ENCODE measurements at places on chromosomes 13 and 19.
A peak's percentile ranks its signal among the peaks of the same experiment; 100 is the strongest.

DNA sequence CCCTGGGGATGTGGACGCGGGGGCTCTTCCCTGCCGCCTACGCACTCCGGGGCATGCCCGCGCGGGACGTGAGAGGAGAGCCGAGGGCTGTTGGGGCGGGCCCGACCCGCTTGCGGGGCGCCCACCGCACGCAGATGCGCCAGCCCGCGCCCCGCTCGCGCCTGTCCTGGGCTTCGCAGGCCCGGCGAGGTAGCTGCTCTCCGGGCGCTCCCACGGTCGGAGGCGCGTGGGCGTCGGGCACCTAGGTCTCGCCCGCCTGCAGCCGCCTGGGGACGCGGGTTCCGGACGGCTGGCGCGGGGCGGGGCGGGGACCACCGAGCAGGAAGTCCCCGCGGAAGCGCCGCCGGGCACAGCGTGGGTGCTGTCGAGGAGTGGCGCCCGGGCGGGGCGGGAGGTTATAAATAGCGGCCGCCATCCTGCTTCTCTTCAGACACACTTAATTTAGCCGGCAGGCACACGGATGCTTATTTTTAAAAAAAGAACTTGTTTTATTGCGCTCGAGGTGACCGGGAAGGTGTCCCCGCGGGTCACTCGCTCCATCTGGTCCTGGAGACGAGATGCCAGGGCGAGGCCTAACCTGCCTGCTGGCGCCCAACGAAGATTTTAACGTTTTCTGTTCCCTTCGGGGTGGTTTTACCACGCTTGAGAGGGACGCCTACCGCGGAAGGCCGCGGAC, 561 bp upstream of the GJA3 start:
- peak; percentile 89 for DNase-seq
- H3K4me3 ChIP-seq: peak overlapping the region; percentile 51
- no peak overlapping the region for H3K27ac ChIP-seq
- H3K4me1 ChIP-seq: peaks cover 21% of the 10 kb centered on the region
- H3K36me3 ChIP-seq: no peaks in the 10 kb centered on the region
- peaks cover 26% of the 10 kb centered on the region for H3K27me3 ChIP-seq

GRCh38 chr13:33072282-33072681, 56.1 kb downstream of the KL start:
- no peaks in the 10 kb centered on the region for H3K36me3 ChIP-seq
- H3K27me3 ChIP-seq: no peaks in the 10 kb centered on the region
- no peak for DNase-seq

- no peaks in the 10 kb centered on the region for H3K4me1 ChIP-seq
- no peaks in the 10 kb centered on the region for H3K27me3 ChIP-seq
- no peak for DNase-seq
- no peaks in the 10 kb centered on the region for H3K36me3 ChIP-seq
- H3K27ac ChIP-seq: no peak overlapping the region
Observed at GRCh38 chr13:71906448-71906847, 39.4 kb upstream of the DACH1 start.

DNA sequence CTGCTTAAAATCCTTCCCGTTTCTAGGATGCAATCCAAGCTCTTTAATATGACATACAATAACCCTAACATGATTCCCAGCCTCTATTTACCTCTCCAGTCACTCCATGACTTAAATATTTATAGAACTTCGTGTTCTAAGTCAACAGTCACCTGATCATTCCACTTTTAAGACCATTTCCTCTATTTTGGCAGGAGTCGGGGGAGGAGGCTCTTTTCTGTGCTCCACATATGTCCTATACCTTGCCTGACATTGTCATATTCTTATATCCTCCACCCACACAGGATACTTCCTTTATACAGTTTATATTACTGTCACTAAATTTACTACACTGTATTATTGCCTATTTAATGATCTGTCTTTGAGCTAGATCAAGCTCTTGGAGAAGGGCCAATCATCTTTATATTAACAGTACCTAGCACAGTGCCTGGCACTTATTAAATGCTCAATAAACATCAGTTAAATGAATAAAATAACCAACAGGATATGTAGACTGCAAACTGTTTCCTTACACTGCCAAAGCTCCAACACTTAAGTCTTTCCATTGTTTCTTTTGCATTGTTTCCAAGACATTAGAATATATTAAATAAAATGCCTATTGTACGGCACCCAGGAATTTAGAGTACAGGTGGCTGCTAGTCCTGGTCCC, 2.7 kb downstream of the ARGLU1 start:
- H3K27me3 ChIP-seq: no peaks in the 10 kb centered on the region
- peak overlapping the region; percentile 90 for H3K4me3 ChIP-seq
- DNase-seq: no peak

DNA sequence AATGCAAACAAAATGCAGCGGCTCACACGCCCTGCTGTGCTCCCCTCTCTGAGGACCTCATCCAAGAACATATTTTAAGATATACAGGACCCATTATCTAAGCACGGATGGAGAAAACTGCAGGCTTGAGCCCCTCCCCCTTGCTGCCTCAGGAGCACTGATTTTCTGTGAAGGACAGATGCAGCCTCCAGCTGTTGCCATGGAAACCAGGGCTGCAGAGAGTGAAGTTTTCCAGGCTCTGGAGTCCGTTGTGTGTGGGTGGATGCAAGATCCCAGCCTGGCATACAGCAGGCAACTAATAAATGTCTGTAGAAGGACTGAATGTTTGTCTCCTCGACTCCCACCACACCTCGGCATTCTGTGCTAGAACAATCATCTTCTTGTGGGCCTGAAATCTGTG, 105.6 kb upstream of the PEG3 start:
- no peaks in the 10 kb centered on the region for H3K4me1 ChIP-seq
- no peaks in the 10 kb centered on the region for H3K36me3 ChIP-seq
- H3K4me3 ChIP-seq: no peak overlapping the region
- no peak for DNase-seq

GRCh38 chr13:102978168-102978567, 88.0 kb downstream of the SLC10A2 start:
- no peaks in the 10 kb centered on the region for H3K4me1 ChIP-seq
- no peak for DNase-seq
- no peak overlapping the region for H3K27ac ChIP-seq
- H3K36me3 ChIP-seq: no peaks in the 10 kb centered on the region
- H3K27me3 ChIP-seq: no peaks in the 10 kb centered on the region

GRCh38 chr19:38004186-38004520, 97.1 kb downstream of the SIPA1L3 start:
- H3K27ac ChIP-seq: peak overlapping the region; percentile 85
- no peaks in the 10 kb centered on the region for H3K36me3 ChIP-seq
- peak overlapping the region; percentile 44 for H3K4me3 ChIP-seq
- H3K27me3 ChIP-seq: no peaks in the 10 kb centered on the region

DNA sequence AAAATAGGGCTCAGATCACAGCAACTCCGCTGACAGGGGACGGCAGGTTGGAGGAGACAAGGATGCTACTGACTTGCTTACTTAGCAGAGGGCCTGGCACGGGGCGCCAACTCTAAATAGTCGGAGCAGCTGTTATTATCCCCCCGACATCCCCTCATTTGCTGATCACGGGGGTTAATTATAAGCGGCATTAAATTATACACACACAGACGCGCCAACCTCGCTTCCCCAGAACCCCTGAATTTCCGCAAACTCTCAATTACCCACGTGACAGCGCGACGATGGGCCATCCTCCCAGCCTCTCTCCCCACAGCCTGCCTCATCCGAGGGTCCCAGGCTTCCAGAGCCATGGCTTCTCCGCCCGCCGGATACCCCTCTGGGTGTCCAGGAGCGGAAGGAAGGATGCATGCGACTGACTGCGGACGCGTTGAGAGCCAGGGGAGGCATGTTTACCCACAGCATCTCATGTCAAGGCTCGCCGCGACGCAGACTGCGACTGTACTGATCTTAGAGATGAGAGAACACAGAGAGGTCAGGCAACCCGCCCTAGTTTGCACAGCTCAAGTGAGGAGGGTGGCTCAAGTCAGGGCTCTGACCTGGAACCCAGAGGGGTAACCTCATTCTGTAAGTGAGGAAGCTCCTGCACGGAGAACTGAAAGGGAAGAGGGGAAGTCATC, 5.7 kb downstream of the PTPRS start:
- no peak overlapping the region for H3K4me3 ChIP-seq
- peaks cover 7% of the 10 kb centered on the region for H3K4me1 ChIP-seq
- no peak overlapping the region for H3K27ac ChIP-seq
- H3K36me3 ChIP-seq: no peaks in the 10 kb centered on the region
- H3K27me3 ChIP-seq: peaks cover 32% of the 10 kb centered on the region

DNA sequence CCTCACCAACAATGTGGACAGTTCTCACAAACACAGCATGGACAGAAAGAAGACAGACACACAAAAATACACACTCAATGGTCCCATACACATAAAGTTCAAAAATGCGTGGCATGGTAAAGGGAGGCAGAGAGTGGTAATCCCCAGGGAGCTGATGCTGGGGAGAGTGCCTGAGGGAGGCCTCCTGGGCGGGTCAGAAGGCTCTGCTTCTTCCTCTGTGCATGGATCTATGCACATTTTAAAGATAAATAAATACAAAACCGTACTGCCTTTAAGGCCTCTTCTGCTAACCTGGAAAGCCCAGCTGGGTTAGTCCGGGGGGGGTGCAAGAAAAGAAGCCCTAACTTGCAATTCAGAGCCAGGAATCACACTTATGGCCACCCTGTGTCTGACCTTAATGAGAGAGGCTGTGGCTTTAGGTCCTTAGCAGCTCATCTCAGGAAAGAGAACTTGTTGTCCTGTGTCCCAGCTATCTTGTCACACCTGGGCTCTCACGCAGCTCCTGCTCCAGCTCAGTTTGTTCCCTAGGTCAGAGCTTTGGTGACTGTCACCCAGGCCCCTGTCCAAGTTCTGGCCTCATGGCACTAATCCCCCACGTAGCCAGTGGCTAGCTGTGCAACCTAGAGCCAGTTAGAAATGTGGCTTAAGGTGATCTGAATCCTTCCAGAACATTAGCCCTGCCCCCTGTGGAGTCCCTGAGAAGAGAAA, 28.5 kb downstream of the POP4 start:
- no peaks in the 10 kb centered on the region for H3K36me3 ChIP-seq
- H3K27me3 ChIP-seq: no peaks in the 10 kb centered on the region
- no peaks in the 10 kb centered on the region for H3K4me1 ChIP-seq
- no peak overlapping the region for H3K4me3 ChIP-seq
- H3K27ac ChIP-seq: no peak overlapping the region

DNA sequence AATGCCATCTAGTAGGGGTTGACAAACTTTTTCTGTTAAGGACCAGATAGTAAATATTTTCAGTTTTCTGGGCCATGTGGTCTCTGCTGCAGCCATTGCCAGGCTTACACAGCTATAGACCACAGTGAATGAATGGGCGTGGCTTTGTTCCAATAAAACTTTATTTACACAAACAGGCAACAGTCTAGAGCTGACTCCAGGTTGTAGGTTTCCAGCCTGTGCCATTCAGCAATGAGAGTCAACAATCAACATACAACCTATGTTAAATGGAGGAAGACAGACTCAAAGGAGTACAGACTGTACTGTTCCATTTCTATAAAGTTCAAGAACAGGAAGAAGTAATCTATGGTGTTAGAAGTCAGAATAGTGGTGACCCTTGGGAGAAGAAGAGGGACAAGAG, 15.2 kb upstream of the IZUMO2 start:
- DNase-seq: no peak
- no peaks in the 10 kb centered on the region for H3K27me3 ChIP-seq
- no peaks in the 10 kb centered on the region for H3K36me3 ChIP-seq
- H3K4me1 ChIP-seq: no peaks in the 10 kb centered on the region
- no peak overlapping the region for H3K27ac ChIP-seq
- H3K4me3 ChIP-seq: no peak overlapping the region

- H3K27ac ChIP-seq: no peak overlapping the region
- no peak overlapping the region for H3K4me3 ChIP-seq
- no peaks in the 10 kb centered on the region for H3K36me3 ChIP-seq
- DNase-seq: no peak
Observed at GRCh38 chr13:26015271-26016125, 36.3 kb downstream of the SHISA2 start.

DNA sequence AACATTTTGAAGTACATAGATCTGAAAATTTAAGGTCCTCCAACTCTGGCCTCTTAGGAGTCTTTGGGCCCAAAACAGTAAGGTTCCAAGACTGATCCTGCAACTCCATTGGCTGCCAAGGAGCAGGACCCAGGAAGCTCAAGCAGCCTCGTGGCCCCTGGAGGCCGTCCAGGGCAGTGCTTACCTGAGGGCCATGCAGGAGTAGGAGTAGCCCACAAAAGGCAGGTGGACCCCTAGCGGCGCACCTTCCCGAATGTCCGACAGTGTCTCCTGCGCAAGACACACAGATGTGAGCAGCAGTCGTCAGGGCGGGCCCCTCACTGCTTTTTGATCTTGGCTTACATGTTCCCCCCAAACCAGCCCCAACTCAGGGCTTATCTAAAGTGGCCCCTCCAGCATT, 5.7 kb upstream of the SIX5 start:
- no peak for DNase-seq
- H3K27ac ChIP-seq: no peak overlapping the region
- H3K36me3 ChIP-seq: peaks cover 40% of the 10 kb centered on the region
- no peaks in the 10 kb centered on the region for H3K27me3 ChIP-seq

- H3K36me3 ChIP-seq: no peaks in the 10 kb centered on the region
- peaks cover 69% of the 10 kb centered on the region for H3K4me1 ChIP-seq
- H3K27me3 ChIP-seq: no peaks in the 10 kb centered on the region
- peak overlapping the region; percentile 31 for H3K4me3 ChIP-seq
- peak; percentile 90 for DNase-seq
Observed at GRCh38 chr19:11142528-11143171, 12.9 kb downstream of the SPC24 start.

- H3K36me3 ChIP-seq: no peaks in the 10 kb centered on the region
- no peaks in the 10 kb centered on the region for H3K27me3 ChIP-seq
- no peak overlapping the region for H3K27ac ChIP-seq
- H3K4me3 ChIP-seq: no peak overlapping the region
Observed at GRCh38 chr13:71018995-71019394, 848.0 kb downstream of the DACH1 start.

DNA sequence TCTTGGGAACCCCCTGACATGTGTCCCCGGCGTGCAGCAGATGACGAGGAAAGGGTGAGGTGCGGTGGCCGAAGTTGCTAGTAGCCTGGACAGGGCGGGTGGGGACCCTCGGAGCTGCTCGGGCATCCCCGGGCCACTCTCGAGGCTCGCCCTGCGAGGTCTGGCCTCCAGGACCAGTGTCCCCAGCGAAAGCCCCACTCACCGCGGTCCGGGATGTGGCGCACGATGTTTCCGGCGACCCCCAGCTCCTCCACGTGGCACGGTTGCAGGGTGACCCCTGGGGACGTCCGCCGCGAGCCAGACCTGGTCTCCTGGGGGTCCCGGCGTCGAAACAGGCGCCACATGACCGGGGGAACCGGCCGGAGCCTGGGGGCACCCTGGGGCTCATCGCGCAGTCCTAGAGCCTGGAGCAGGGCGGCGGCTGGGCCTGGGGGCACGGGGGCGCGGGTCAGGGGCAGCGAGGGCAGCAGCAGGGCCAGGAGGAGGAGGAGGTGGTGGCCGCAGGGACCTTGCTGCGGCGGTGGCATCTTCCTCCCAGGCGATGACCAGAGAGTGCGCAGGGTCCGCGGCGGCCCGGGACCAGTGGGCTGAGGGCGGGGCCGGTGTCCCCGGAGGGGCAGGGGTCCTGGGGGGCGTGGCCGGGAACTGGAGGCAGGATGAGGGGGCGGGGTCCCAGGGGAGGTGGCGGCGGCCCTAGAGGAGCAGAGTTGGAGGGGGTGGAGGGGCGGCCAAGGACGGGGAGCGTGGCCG, 26.0 kb downstream of the CERS1 start:
- peaks cover 34% of the 10 kb centered on the region for H3K36me3 ChIP-seq
- peaks cover 20% of the 10 kb centered on the region for H3K4me1 ChIP-seq
- H3K4me3 ChIP-seq: no peak overlapping the region
- H3K27me3 ChIP-seq: no peaks in the 10 kb centered on the region
- H3K27ac ChIP-seq: no peak overlapping the region

Data from upper lobe of left lung (tissue), 6 donors.